Activated T-helper 1 cell treated with Interleukin-2 at 50 U/mL for 16 hours (primary cell): ENCODE measurements at places on chromosomes 7 and 10.
A peak's percentile ranks its signal among the peaks of the same experiment; 100 is the strongest.

DNA sequence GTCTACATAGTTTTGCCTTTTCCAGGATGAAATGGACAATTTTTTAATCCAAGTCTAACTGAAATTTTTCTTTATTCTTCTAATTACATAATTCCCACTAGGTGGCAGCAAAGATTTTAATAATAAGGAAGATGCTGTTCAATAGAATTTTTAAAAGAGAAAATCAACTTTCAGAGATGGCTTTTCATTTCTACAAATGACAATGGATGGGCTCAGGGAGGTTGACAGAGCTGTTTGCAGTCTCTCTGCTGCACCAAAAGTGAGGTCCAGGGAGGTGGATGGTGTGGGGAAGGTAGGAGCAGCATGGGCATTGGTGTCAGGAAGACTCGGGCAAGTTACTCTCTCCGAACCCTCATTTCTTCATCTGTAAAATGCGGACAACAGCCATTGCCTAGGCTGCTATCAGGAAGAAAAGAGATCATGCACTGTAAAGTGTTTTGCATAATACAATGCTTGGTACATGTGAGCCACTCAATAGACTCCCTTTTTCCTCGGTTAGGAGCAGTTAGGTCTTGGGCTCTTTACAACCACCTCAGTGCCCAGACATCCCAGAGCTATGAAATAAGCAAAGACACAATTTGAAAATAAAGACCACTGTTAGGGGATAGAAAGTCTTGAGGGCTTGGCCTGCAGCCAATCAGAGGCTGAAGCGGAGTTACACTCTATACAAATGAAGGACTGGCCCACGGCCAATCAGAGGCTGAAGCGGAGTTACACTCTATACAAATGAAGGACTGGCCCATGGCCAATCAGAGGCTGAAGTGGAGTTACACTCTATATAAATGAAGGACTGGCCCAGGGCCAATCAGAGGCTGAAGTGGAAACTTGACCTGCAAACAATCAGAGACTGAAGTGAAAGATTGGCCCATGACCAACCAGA, 107.1 kb downstream of the ABLIM1 start:
- no peak for DNase-seq

DNA sequence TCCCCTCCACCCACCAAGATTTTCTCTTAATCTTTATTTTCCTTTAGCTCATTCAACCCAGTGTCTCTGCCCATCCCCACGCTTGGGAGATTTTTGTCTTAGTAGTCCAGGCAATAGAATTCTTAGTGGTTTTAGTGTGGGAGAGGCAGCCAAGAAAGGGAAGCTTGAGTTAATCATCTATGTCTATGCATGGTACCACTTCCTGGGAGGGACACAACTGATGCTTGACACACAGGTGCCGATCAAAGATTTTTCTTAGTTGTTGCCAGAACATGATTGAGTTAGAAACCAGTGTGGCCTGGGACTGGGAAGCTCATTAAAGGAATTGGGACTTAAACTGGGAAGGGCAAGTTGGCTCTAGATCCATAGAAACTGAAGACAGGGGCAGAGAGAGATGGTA, 3.1 kb downstream of the STRA8 start:
- DNase-seq, result no peak

DNA sequence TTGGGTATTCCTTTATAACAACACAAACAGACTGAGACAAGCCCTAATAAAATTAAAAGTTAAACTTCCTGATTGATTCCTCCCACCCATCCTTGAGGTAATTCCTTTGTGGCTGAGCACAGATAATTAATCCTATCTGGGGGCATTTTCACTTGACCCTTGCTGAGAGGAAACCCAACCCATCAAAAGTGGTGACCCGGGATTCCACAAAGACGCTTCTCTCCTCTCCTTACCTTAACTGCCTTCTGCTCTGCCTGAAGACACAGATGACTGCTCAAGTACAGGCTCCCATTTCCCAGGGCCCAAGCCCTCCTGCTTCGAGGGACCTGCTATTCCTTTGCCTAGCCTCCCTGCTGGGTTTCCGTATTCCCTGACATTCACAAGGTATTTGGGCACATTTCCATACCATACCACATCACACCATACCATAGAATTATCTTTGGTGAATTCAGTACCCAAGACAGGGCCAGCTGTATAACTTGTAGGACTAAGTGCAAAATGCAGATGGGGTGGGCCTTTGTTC, 9.8 kb upstream of the MAPK8 start:
- no peak for DNase-seq

DNA sequence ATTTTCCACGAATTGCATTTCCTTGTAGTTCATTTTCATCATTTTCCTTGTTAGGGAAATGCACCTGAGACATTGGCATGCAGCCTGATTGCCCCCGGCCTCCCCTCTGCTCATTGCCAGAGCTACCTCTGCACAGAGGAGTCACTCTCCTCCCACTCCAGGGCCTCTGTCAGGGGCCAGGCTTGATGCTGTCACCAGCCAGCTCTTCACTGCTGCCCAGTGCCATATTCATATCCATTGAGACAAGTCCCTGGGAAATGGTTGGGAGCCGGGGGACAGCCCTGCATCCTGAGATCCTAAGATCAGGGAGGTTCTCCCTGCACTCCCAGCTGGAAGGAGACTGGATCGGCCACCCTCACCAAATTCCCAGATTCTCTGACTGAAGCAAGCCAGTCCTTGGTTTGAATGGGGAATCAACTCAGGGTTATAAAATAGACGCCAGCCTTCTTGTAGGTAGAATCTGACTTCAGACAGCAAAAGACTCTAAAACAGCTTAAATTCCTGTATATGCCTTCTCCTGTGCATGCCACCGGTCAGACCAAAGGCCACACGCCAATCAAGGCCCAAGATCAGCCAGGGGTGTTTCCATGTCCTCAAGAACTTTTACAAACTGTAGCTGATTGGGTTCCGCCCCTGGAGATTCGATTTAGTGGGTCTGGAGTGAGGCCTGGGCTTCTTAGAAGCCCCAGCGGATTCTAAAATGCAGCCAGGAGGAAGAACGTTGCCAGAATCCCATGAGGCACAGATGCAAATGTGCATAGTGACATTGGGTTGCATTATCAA, 86.5 kb downstream of the PARP12 start:
- DNase-seq, result no peak

DNA sequence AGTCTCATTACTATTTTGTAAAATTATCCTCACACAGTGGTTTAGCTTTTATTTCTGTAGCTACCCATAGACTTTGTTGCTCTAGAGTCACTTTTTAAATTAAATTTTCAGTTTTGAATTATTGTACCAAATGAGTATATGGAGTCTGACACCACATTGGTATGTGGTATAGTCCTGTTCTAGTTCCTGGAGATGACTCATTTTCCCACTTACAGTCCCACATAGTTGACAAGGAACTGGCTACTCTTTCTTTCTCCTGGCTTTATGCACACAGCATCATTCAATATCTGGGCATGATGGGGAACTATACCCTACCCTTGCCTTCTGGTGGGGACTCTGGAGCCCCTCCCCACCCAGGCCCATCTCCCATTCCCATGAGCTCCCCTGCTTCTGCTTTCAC, 92.6 kb upstream of the RAB11FIP2 start:
- DNase-seq, result no peak

GRCh38 chr7:76231071-76231470, 29.4 kb downstream of the SRRM3 start:
- no peak for DNase-seq

GRCh38 chr7:155656891-155657290, 12.4 kb downstream of the RBM33 start:
- DNase-seq, result no peak

DNA sequence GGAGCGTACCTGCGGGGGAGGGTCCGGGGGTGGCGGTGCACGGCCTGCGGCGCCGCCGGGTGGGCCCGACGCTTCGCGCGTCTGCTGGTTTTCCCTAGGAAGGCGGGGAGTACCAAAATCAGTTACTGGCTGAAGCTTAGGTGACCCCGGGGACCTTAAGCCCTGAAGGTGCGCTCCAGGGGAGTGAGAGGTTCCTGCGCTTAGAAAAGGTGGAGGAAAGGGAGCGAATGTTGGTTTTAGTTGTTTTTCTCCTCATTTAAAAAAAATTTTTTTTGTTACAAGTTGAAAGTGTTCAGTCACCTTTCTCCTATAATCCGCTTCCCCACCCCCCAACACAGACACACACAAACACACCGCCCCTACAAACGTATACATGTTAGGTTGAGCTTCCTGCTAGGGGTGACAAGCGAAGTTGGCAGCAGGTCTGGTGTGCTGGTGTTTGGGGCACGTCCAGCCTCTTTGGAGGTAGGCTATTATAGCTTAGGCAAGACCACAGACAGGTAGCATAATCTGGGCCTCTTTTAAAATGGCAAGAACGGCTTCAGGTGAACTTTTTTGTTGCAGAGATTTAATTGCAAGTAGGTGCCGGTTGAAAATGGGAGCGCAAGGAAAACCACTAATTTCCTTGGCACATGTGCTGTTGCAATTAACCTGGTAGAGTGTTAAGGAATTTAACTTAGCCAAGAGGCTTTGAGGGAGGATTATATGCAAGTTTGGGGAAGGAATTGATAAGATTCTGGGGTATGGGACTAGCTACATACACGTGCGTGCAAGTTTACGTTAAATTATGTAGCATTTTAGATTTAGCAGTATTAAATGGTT, 945 bp downstream of the ADD3 start:
- peak; percentile 13 for DNase-seq

DNA sequence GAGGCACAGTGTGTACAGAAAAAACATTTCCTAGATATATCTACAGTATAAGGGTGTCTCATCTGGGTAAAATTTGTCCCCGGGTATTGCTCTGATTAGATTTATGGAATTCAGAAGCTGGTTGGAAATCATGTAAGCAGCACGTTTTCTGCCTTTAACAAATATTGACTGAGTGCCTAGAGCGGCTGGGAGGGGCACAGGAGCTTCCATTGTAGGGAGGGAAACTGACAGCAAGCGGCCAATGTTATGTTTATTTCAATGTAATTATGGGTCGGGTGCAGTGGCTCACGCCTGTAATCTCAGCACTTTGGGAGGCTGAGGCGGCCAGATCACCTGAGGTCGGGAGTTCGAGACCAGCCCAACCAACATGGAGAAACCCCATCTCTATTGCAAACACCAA, 4.4 kb upstream of the RFC2 start:
- DNase-seq, result no peak

DNA sequence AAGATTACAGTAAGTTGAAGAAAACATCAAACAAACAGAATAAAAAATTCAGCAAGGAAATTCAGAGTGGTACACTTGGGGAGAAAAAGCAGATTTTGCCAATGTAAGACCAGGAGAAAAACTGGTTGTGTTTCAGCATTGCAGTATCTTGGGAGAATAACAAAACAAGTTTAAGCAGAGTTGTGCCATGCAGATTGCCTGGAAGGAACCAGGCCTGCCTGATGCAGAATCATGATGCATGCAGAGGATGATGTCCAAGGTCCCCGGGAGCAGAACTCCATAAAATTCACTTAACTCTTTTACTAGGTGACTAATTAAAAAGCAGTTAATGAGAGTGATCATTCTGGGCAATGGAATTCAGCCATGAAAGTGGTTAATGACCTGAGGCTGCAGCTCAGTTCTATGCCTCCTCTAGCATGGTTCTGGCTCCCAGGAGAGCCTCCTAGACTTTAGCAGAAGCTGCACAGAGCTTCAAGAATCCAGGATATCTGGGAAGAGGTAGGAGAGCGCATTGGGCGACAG, 379.7 kb upstream of the C7orf33 start:
- DNase-seq, result no peak

- no peak for DNase-seq
These were observed 105.6 kb downstream of the CDK6 start for GRCh38 chr7:92730808-92731207.

DNA sequence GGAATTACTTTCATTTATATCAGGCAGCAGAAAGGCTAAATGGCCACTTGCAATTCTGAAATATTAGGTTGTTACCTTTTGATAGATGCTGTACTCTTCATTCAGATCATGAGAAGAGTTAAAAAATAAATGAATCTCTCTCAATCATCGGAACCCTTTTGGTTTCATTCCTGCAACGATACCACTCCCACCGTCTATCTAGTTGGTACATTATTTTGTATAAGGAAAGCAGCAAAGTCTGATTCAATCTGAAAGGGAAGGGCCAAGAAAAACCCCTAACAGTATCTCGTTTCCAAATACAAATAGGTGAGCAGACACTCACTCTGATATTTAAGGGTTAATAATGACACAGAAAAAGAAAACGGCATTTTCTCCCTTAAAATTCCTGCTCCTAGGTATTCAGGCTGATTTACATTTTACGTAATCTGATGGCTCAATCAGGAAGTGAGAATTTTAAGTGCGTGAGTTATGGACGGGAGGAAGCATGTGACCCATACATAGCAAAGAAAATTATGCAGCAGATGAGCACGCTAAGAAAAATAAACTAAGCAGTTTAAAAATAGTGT, 209.4 kb upstream of the KLF14 start:
- no peak for DNase-seq

DNA sequence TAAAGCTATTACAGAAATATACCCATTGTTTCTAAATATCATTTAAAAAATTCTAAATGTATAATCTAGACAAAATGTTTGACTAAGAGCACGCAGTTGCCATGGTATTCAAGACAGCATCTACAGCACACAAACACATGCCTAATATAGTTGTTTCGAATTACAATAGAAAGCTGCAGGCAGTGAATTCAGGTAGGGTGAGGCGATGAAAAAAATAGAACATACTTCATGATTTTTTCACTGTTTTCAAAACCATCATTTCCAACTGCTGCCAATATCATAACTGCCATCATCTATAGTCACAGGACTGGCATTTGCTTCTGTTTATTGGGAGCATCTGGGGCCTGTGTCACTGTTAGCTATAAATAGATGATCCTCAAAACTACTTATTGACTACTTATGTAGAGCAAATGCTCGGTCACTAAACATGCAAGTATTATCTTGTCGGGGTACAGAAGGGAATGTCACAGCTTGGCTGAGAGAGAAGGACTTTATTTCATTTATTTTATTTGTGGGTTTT, 34.4 kb upstream of the OTUD1 start:
- DNase-seq, result no peak

- no peak for DNase-seq
These were observed 9.9 kb upstream of the SRRM3 start for GRCh38 chr7:76191783-76192240.

- no peak for DNase-seq
These were observed 653 bp upstream of the ADRB1 start for GRCh38 chr10:114042895-114043531.

DNA sequence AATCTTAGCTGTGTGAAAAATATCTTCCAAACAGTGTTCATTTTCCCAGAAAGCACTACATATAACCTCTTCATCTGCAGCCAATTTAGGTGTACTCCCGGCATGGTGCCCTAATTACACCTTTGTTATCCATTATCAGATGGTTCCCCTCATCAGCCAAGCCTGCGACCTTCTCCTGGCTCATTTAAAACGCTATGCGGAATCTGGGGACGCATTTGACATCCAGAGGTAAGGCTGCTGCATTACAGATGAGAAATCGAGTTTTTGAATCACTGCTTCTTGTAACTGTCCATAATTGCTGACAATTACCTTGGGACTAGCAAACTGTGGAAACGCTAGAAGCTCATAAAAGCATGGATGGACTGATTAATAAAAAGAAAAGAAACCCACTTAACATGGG, 109.5 kb downstream of the PARP12 start:
- no peak for DNase-seq
